ENCODE measurements at places on chromosomes 2 and 18.

GRCh38 chr2:8158711-8159110 is 523.1 kb upstream of the ID2 start:
- DNase-seq, result no peak

DNA sequence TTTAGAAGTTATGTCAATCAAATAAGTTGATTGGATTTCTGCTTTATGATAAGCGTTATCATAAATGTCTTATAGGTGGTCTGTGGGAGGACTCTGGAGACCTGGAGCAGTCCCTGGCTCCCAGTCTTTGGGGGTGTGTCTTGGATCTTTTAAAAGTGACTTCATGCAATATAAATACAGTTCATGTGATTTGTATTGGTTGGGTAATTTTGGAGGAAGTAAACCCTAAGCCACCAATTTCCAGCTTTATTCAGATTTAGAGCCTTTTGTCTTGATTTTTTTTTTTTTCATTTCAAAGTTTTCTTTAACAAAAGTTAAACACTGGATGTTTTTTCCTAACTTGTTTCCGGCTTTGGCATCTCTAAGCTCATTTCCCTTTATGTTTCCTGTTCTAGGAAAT is 68.8 kb downstream of the MAP4K4 start:
- DNase-seq, result no peak

GRCh38 chr2:229370509-229370908 is 99.4 kb upstream of the PID1 start:
- no peak for DNase-seq

GRCh38 chr2:64652231-64653108 is 1.2 kb downstream of the SERTAD2 start:
- no peak for DNase-seq

- DNase-seq, result no peak
These were observed 61.2 kb upstream of the ATL2 start for GRCh38 chr2:38438133-38438882.

GRCh38 chr2:226077031-226077430 is 677.5 kb downstream of the NYAP2 start:
- no peak for DNase-seq

GRCh38 chr2:8236391-8236790 is 445.5 kb upstream of the ID2 start:
- no peak for DNase-seq

GRCh38 chr18:22703883-22704585 is 229.1 kb upstream of the RBBP8 start:
- no peak for DNase-seq

GRCh38 chr2:182038576-182038975 is 52.9 kb downstream of the PPP1R1C start:
- no peak for DNase-seq

GRCh38 chr2:146240391-146240790 is 1604.4 kb upstream of the ACVR2A start:
- no peak for DNase-seq

DNA sequence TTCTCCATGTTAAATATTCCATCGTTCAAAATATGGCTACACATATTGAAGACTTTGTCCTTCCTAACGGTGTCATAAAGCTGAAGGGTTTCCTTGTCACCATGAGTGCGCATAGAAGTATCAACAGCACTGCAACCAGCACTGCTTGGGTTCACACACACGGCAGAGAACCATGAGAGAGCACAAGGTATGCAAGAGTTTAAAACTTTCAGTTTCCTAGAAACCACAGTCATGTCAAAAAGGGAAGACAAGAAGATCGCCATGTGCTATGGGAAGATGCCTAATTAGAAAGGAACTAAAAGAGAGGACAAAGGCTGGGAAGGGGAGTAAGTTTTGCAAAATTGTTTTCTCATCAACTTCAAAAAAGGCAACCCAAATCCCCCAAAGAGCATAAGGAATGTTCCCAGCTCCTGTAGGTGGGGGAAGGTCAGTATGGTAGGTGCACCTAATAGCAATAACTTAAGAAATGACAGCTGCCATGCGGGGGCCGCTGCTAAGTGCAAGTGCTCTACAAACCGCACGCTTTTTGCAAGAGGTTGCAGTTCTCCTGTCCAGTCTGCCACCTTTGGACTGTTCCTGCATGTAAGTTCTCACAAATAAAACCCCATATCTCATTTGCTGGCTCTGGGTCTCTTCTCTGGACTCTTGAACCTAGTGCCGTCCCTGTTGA is 136.8 kb downstream of the TMEM163 start:
- DNase-seq, result no peak

DNA sequence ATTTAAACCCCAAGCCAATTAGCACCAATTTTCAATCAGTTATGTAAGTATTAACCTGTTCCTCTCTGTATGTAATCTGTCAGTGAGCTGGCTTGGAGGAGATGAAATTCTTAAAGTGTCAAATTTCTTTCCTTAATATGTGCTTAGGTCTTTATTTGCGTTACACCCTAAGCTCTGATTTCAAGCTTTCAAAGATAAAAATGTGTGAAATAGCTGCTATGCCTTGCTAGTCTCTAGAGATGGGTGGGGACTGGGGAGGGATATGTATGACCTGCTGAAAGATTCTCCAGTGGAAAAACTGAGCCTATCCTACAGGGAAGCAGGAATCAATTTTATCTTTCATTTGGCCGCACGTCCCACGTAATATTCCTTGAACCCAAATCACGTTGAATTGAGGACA is 264.5 kb downstream of the RND3 start:
- DNase-seq, result no peak

- no peak for DNase-seq
These were observed 85.2 kb downstream of the EIPR1 start for GRCh38 chr2:3292416-3292815.

DNA sequence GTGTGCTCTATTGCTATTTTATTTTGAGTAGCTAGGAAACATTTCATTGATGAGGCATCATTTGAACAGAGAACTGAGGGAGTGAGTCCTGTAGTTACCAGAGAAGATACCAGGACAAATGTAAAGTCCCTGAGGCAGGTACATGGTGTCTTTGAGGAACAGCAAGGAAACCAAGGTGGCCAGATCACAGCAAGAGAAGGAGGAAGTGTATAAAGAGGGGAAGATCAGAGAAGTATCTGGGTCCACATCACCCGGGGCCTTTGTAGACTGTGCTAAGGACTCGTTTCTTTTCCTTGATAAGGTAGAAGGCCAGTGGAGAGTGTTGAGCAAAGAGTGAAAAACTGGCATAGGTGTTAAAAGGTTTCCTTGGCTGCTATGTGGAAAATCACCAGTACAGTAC is 34.8 kb upstream of the PLB1 start:
- DNase-seq, result no peak

DNA sequence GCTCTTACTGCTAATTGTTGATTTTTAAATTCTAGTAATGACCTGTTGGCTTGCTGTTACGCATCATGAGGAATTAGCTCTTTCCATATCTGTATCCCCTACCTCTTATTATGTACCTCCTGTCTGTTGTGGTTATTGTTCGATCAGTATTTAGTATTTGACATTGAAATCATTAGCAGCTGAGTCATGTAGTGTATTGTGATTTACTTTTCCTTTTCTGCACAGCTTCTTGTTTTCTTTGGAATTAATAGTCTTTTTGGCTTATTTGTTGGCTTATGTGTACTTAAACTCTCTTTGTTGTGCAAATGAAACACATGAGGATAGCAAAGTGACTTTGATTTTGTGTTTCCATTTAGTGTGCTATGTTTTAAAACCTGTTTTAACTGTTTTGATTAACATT is 4.3 kb downstream of the EPB41L5 start:
- DNase-seq, result no peak

GRCh38 chr2:230925879-230926765 is 1.1 kb upstream of the GPR55 start:
- no peak for DNase-seq

GRCh38 chr2:105494683-105495425 is 96.0 kb upstream of the FHL2 start:
- DNase-seq, result no peak

GRCh38 chr2:75268112-75268511 is 68.8 kb upstream of the TACR1 start:
- no peak for DNase-seq

GRCh38 chr2:11777066-11777782 is 30.8 kb downstream of the LPIN1 start:
- no peak for DNase-seq

- no peak for DNase-seq
These were observed 144.1 kb upstream of the SETBP1 start for GRCh38 chr18:44536619-44537018.

DNA sequence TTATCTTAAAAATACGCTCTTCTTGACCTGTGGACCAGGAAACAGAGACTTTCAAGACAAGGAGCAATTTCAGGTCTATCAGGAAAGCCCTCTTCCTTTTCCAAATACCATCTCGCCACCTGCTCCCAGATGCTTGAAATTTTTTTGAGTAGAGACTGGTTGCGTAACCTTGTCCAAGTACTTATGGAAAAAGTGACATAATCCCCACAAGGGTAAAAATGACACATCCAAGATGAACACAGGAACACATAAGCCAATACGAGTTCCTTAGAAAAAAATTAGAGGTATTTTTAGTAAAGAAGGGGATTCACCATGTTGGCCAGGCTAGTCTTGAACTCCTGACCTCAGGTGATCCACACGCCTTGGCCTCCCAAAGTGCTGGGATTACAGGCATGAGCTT is 1.8 kb downstream of the SERPINB13 start:
- DNase-seq, result no peak

- DNase-seq, result no peak
These were observed 127.4 kb upstream of the MSH6 start for GRCh38 chr2:47655563-47655880.

DNA sequence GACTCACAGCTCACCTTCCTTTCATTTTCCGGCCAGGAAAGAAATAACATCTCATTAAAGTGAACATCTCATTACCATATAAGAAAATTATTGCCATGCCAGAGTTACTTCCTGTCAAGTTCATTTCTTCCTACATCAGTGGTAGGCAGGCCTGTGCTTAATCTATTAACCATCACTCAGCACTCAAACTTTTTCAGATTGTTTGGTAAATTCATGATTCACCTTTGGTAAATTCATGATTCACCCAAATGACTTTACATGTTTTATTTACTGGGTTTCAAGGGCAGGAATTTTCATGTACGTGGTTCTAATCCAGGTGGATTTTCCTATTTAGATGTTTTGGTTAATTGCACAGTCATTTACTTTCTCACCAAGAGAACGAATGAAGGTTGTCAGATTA is 116.5 kb downstream of the CSRNP3 start:
- DNase-seq, result no peak
